ENCODE measurements at places on chromosomes 2 and 18.

- ATAC-seq, result no peak
Observed at GRCh38 chr2:8125741-8126711, 555.8 kb upstream of the ID2 start.

GRCh38 chr2:215870088-215870490, 143.3 kb downstream of the MREG start:
- no peak for ATAC-seq

DNA sequence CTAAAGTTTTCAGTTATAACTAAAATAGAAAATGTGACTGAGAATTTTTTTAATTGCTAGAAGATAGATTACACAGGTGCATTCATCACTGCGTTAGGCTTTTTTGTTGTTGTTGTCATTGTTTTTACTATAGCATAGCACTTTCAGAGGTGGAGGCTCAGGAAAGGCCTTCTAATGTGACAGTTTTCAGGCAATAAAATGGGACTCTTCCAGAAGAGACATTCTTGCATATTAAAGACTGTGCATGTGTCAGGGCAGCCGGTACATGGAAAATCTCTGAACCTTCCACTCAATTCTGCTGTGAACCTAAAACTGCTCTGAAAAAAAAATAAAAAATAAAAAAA, 175.2 kb downstream of the METTL4 start:
- ATAC-seq, result no peak

GRCh38 chr2:62506421-62506750, 391 bp upstream of the TMEM17 start:
- ATAC-seq, result peak; percentile 39

DNA sequence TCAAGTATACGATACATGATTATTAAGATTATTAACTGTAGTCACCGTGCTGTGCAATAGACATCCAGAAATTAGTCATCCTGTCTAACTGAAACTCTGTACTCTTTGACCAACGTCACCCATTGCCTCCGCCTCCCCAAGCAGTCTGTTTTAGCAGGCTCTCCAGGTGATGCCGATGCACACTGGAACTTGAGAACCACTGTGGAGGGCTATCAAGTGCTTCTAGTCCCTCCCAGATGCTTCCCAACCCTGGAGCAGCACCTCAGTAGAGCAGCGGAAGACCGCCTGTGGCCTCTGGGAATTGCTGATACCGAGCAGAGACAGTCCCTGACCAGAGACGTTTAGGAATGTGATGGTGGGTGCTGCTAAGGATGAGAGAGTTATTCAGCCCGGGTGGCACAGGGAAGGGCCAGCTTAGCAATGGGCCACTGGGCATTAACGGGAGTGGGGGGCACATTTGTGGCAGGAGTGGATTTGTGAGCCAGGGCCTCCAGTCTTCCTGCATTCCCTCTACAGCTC, 50.7 kb downstream of the LIPG start:
- ATAC-seq, result peak; percentile 65

- ATAC-seq, result no peak
Observed at GRCh38 chr2:73091696-73092095, 20.2 kb upstream of the SFXN5 start.

DNA sequence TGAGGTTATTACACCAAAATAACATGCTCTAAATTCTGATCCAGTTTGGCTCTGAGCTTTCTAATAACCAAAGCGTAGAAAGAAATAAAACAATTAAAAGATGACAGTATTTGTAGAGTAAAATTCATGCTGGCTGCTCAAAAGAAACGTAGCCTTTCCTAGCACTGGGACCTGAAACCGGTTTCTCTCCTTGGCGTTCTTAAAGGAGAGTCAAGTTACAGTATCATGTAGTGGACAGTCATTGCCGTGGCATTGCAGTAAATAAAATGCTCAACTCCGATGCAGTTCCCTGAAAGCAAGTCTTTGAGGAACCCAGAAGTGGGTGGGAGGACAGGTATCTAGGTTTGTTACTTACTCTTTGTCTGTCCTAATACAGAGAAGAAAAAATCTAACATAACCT, 52.7 kb upstream of the ITM2C start:
- ATAC-seq, result no peak

DNA sequence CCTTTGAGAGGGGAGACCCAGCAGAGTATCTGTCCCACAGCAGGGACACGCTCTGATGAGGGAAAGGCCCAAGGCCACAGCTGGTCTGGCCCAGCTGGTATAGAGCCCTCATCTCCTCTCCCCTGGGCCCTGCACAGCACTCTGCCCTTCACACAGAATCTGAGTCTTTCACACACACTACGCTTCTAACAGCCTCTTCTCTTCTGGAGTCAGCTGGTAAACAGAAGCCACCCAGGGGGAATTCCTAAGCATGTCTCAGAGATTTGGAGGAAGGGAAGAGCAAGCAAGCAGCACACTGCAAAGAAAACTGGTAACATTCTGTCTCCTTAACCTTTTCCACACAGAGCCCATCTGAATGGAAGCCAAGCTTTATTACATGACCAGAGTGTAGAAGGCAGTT, 121.1 kb upstream of the ACAA2 start:
- no peak for ATAC-seq

DNA sequence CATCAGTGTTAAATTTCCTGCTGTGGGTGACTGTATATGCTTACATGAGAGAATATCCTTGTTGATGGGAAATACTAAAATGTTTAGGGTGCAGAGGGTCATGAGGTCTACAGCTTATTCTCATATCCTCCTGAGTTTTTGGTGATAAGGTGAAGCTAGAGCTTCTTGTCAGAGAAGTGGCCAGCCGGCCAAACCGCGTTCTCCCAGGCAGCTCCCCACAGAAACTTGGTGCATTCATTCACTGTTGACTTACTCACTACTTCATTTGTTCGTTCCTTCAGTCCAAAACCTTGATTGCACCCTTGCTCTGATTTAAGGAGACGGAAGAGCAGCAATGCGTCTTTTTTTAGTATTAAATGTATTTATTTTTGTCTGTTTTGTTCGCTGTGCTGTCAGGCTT, 8.7 kb downstream of the SNED1 start:
- ATAC-seq, result no peak
